ENCODE measurements at places on chromosomes 4 and X. TPM values are rescaled to one million over a fixed set of nuclear protein-coding genes. Genes with fewer than 3 reads are reported as not detected.

- DNase-seq = no peak
Measured at GRCh38 chr4:91681544-91681943, 622.2 kb upstream of the GRID2 start.

- DNase-seq = no peak
Measured at GRCh38 chrX:17052210-17052609, 105.8 kb downstream of the REPS2 start.

GRCh38 chrX:71067712-71068043 is 456 bp downstream of the SNX12 start:
- DNase-seq = no peak

DNA sequence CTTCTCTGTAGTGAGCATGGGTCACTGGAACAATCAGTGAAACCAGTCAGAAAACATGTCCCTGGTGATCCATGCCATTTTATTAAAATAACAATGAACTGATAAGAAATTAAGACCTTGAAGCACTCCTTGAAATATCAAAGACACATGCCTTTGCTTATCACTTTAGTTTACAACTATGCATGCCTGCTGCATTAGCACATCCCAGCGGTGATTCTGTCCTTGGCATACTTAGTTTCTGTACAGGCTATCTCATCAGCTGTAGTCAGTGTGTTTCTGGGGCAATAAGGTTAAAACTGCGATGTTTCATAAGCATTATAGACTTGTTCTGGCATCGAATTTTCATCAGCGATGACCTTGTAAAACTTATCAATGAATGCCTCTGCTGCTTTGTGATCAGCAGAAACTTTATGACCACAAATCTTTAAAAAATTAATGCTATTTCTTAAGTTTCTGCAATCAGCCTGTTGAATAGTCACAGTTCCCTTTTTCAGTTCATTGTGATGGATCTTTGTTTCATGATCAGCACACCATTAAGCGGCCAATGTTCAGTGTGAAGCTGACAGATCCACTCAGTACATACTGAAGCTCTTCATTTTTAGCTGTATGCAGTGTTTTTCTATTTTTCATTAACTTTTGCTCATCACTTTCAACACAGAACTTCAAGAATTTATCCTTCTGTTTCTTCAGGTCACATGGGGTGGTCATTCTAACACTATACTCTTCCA is 150.5 kb downstream of the RNF150 start:
- no peak for DNase-seq

DNA sequence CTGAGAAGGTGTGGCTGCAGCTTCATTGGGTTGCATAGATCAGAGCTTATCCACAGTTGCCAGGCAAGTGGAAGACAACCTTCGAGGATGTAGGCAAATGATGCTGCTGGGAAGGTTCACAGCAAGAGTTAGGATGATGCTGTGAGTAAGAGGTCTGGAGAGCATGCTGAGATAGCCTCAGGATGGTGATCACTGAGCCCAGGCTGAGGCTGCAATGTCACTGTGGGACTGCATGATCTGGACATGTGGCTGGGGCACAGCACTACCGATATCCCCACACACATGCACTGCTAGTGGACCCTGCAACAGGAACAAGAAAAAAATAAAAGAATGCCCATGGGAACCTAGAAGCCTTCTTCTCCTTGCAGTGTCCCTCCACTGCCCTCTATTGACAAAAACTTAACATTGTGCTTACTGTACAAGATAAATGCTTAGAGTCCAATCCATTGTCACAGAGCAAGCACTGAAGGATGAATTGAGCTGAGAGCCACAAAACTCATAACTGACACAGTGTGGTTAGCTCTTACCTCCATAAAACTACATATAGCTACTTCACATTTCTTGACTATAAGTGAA is 105.6 kb downstream of the CNKSR2 start:
- DNase-seq = peak; percentile 6

The PPEF2 gene
- 0.30 TPM for total RNA-seq

DNA sequence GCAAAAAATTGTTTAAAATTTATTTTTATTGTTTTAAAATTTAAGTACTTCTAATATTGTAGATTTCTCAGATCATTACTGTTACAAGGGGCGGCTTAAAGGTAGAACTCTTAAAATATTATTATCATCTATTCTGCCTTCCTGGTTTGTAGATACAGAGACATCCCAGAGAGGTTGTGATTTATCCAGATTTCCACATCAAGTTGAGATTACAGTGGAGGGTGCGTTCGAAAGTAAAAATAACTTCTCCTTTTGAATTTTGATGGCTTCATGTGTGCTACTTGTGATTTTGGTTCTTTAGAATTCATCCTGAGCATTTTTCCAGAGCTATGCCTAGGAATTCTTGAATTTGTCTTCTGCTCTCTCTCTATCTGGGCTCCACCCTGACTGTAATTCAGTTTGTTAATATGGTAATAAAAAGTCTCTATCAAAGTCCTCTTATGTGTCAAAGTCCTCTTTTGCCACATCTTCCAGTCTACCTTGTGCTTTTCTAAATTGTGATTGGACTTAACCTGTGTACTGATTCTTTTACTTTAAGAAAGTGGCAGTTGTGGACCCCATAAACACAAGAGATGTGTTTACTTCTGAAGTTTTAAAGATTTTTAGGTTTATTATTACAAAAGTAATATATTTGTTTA is 37.2 kb downstream of the CLCN3 start:
- no peak for DNase-seq

The ADH7 gene
- total RNA-seq = not detected

DNA sequence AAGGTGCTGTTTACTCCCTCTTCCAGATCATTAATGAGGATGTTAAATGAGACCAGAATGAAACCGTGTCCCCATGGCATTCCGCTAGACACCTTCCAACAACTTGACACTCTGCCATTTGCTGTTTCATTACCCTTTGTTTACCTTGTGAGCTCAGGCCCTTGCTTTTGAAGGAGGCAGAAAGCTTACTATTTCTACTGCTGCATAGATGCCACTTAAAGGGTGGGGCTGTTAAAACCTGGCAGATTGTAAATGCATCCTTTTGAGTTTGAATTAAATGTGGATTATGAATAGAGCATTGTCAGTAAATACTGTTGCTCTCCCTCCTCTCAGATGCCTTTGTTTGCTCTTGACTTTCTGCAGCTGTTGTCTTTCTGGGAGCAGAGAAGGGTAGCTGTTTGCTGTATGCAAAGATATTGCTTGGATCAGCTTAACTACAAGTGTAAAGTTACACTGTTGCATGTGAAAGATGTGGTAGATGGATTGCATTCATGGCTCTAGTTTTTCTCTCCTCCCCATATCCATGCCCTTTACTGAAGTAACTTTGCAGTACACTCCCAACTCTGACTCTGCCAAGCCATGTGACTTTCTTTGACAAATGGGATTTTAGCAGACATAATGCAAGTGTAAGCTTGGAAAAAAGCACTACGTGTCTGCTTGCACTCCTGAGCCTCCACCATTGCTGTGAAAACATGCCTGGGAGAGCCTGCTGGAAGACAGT is 75.0 kb upstream of the DHX15 start:
- no peak for DNase-seq

GRCh38 chrX:133214301-133214700 is 3.9 kb downstream of the TFDP3 start:
- no peak for DNase-seq

The SPATA4 gene
- total RNA-seq = 0.44 TPM

- DNase-seq = no peak
Measured at GRCh38 chrX:116499780-116500179, 37.0 kb upstream of the CT83 start.

DNA sequence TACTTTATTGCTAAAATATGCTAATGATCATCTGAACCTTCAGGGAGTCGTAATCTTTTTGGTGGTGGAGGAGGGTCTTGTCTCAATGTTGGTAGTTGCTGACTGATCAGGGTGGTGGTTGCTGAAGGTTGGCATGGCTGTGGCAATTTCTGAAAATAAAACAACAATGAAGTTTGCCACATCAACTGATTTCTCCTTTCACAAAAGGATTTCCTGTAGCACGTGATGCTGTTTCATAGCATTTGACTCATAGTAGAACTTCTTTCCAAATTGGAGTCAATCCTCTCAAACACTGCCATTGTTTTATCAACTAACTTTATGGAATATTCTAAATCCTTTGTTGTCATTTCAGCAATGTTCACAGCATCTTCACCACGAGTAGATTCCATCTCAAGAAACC is 19.3 kb downstream of the DDIT4L start:
- DNase-seq = no peak

The IL2 gene
- 0.98 TPM for total RNA-seq

The PROM1 gene
- total RNA-seq = not detected

The FOXO4 gene
- 29.3 TPM for total RNA-seq

The ABHD18 gene
- 8.0 TPM for total RNA-seq

DNA sequence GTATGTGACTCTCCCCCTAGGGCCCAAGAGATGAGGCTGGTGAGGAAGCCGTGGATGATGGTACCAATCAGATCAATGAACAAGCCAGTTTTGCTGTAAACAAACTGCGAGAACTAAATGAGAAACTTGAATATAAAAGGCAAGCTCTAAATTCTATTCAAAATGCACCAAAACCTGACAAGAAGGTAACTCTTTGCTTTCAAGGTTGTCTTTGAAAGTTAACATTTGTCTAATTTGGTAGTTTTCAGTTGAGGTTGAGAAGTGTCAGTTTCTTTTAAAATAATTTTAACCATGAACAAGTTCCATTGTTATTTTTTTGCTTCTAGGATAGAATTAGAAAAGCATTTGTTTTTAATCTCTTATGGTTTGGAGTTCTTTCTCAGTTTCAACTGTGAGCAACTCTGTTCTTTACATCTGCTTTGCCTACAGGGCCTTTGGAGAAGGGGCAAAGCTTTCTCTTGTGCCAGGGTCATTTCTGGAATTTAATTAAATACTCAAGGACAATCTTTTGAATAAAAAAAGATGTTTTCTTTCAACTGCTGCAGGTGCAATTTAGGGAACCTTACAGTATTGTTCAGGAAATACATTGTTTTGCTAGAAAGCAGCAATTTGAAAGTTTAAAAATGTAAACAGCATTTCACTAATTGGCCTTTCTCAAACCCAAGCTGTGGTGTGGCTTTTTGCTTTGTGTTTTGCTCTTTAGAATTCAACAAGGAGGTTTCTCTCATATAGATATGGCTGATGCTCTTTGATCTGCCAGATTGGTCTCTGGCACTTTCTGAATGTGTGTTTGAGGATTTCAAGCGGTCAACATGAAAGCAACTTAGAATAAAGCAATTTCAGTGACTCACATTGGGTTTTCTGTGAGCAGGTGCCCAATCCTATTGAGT is 62.9 kb downstream of the LRP2BP start:
- DNase-seq = no peak

DNA sequence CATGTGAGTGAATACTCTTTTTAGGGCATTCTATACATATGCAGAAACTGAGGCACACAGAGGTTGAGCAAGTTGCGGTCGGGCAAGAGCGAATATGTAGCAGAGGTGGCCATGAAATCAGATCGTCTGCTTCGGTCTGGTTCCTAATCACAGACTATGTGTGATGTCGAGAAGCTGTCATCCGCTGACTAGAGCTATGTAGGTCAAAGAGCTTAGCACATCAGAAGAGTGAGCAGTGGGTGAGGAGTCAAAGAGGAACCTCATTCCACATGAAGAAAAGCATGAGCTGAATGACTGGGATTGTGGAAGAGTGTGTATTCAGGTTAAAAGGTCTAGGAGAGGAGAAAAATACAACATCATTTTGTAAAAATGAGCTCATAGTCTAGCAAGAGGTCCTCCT is 19.0 kb downstream of the GAB3 start:
- no peak for DNase-seq

Data from tibial nerve (tissue), 4 donors.